ENCODE measurements at places on chromosomes 2 and 18.

DNA sequence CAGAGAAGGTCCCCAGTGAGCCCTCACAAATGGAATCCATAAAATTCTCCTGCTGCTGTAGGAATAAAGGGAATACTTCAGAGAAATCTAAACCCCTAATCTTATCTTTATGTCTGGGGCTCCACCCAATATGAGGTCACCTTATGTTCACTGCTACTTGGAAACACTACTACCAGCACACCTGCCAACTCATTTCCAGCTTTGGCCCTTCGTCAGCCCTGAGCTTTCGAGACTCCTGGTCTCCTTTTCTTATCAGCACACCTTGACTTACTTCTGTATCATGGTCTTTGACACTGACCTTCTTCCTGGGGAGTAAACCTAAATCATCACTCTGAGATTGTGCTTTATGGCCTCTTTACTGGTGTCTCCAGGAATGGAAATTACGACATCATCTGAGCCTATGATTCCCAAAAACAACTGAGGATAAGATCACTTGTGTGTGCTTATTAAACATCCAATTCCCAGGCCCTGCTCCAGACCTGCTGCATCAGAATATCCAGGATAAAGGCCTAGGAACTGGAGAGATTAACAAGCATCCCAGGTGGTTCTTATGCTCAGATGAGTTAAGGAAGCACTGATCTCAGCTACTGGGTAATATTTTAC lies 22.2 kb upstream of the ASNSD1 start:
- no peak for DNase-seq

- DNase-seq = no peak
Measured at GRCh38 chr18:30712383-30712782, 330.2 kb downstream of the DSC3 start.

- DNase-seq = no peak
Measured at GRCh38 chr18:36477776-36478175, 180.3 kb downstream of the FHOD3 start.

GRCh38 chr2:207041786-207042554 lies 102.7 kb downstream of the CPO start:
- DNase-seq = no peak

DNA sequence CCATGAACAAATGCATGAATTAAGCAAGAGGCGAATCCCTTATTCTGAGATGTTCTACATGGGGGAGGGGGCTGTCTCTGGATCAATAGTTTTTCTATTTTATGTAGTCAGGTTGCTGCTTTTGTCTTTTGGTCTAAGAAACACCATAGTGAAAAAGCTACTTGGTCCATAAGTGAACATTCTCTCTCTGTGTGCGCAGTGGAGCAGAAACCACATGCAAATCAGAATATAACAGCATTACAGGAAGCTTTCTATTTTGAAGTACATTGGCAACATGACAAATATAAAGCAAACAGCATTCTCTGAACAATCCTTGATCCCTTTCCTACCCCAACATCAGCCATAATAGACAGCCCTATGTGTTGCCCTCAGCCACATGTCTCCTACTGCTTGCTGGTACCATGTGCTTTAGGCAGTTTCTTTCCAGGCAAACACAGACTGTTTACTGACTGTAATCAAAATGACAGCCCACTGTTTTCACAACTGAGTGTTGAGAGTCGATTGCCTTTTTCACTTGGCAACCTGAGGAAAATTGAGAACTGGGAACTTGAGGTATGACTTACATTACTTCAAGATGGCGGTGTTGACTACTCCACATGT lies 10.6 kb downstream of the SCN3A start:
- DNase-seq = no peak

- no peak for DNase-seq
Measured at GRCh38 chr2:54183972-54184371, 68.6 kb downstream of the ACYP2 start.

DNA sequence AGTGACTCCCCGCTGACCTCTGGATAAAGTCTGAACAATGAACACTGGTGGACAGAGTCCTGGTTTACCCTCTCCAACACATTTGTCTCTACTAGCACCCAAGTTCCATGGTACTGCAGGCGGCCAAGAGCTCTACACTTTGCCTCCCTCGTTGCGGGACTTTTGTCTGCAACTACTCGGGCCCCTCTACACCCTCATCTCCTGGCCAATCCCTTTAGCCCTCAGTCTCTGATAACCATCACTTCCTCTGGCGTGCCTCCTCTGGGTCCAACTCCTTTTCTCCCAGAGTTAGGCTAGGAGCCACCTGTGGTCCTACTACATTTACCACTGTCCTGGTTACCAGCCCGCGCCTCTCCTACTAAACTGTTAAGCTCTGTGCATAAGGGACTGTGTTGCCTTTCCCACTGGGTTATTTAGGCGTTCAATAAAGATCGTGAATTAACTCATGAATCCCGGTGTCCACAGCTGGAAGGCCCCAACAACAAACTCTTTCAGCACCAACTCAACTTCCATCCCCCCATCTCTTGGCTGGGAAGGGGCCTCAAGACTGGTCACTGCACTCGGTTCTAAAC lies 757 bp downstream of the HDHD2 start:
- peak; percentile 12 for DNase-seq

GRCh38 chr2:144152817-144153271 lies 367.1 kb downstream of the ZEB2 start:
- DNase-seq = peak; percentile 41

- peak; percentile 69 for DNase-seq
Measured at GRCh38 chr18:6219116-6219717, 195.5 kb downstream of the L3MBTL4 start.

- no peak for DNase-seq
Measured at GRCh38 chr18:55840601-55841170, 252.7 kb upstream of the TCF4 start.

DNA sequence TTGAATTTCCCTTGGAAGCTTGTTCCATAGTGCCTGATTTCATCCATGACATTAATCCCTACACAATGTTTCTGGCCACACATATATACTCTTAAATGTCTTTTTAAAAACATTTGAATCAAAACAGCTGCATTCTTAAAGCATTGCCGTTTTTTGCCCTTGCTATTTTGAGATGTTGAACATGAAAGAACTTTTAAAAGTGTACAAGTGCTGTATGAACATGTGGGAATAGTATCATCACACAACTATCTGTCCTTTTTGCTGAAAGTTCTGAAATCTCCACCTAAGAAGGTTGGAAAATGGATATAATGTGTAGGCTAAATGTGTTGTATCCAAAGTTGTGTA lies 318.7 kb upstream of the UBE2E3 start:
- no peak for DNase-seq

- peak; percentile 14 for DNase-seq
Measured at GRCh38 chr2:11681722-11682589, 12.0 kb upstream of the NTSR2 start.

DNA sequence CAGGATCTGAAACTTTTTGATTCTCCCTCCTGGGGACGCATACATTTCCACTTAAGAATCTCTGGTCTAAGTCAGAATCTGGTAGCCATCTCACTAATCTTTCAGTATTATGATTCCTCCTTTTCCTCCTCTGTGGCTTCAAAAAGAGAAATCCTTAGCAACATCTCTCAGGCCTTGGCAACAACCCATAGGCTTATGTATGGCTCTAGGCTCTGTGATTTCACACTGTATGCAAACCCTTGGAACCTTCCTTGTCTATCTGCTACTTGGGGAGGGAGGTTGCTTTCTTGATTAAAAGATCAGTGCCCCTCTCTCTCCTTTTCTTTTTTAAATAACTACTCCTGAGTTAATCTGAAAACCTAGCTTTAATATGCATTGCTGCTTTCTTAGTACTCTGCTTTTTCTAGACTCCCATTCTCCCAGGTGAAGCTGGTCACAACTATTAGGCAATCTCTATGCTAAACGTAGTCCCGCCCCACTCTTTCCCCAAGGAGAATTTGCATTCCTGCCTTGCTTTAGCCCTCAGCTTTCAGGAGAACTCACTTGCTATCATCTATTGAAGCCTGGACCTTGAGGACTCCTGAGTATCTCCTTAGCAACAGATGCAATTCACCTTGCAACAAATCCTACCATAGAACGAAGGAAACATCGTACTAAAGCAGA lies 72.2 kb upstream of the L3MBTL4 start:
- no peak for DNase-seq

DNA sequence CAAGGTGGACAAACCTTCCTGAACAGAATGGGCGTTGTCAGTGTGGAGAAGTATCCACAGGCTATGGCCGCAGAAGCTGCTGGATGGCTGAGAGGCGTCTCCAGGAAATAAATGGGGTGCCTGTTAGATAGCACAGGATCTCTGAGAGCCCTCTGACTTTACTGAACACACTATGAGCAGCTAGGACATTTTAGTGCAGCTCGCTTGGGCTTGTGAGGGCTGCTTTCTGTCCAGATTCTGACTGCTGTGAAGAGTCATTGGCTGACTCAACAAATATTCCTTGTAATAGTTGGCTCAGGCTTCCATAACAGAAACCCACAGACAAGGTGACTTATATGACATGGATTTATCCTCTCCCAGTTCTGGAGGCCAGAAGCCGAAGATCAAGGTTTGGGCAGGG lies 100.2 kb upstream of the SNTG2 start:
- DNase-seq = no peak
